ENCODE measurements at places on chromosomes 1 and 21. TPM values are rescaled to one million over a fixed set of nuclear protein-coding genes. Genes with fewer than 3 reads are reported as not detected.

DNA sequence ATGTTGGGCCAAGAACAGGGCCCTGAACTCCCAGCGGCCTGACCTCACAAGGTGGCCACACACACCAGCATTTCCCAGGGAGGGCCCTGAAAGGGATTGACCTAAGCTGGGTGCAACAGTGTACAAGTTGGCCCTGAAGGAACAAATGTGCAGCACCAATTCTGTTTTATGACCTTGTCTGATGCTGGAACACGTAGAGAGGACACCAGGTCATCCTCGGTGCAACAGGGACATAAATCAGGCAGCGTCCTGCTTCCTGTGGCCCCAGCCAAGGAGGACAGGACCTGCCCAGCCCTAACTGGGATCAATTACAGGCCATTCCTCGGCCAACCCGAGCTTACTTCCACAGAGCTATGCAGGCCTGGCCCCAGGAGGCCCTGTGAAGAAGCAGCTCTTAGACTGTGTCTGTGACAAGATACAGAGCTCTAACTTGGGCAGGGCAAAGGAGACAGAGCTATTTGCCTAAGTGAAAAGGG is 12.8 kb upstream of the PHC2 start:
- no peak for DNase-seq

The C1orf232 gene
- not detected for polyA plus RNA-seq

DNA sequence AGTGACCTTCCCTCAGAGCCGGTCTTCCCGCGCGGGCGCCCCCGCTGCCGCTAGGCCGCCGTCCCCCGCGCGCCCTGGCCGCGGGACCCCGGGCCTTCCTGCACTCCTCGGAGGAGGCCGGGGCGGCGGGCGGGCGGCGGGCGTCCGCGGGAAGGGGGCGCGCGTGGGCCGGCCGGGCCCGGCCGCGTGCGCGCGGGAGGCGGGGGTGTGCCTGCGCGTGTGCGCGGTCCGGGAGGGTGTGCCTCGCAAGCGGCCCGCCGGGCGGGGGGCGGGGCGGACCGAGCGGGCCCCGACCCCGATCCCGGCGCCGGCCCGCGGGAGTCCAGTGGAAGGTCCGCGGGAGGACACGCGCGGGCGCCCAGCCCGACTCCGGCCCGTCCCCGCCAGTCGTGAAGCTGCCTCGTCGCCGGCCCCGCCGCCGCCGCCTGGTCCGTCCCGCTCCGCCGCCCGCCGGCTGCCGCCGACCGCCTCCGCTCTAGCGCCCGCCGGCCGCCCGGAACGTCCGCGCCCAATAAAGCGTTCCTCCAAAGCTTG is 438 bp downstream of the MRPS6 start:
- peak; percentile 25 for DNase-seq

The SPRR1B gene
- polyA plus RNA-seq: not detected

GRCh38 chr1:32266921-32267591 is 16.0 kb downstream of the LCK start:
- DNase-seq: no peak

The CA6 gene
- not detected for polyA plus RNA-seq

The OR2T2 gene
- polyA plus RNA-seq: not detected

GRCh38 chr1:243494741-243495431 is 239.0 kb downstream of the SDCCAG8 start:
- no peak for DNase-seq

The BNIPL gene
- polyA plus RNA-seq: 1.1 TPM

DNA sequence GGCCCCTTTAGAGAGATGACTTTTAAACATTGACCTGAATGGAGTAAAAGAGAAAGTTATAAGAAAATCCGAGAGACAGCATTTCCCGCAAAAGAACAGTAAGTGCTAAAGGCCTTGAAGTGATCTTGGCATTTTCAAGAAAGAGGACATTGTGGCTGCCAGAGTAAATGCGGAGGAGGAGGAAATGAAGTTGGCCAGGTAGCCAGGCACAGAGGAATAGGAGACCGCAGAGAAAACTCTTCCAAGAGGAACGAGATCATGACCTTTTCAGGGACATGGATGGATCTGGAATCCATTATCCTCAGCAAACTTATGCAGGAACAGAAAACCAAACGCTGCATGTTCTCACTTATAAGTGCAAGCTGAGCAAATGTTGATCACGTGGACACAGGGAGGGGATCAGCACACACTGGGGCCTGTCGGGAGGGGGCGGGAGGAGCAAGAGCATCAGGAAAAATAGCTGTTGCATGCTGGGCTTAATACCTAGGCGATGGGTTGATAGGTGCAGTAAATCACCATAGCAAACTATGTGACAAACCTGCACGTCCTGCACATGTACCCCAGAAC is 49.7 kb downstream of the EEIG2 start:
- DNase-seq: peak; percentile 45

DNA sequence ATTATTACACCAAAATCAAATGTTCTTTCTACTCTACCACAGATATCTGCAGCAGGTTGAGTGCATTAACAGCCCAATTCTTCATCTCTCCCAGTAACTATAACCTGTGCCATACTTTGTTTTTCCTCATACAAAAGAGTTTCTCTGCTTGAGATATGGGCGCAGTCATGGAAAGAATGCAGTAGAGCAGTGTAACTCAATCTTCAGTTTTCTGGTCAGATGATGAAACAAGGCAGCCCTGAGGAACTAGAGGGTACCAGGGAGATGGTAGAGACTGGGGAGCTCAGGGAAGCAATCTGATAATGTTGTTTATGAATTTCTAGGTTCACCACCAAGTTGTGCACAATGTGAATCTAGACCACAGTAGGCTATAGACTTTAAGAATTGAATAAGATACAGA is 39.6 kb downstream of the ASPM start:
- no peak for DNase-seq

- no peak for DNase-seq
Observed at GRCh38 chr21:17146426-17146825, 366.4 kb upstream of the CXADR start.

The CFHR2 gene
- polyA plus RNA-seq: not detected

The SPATA45 gene
- 0.33 TPM for polyA plus RNA-seq

DNA sequence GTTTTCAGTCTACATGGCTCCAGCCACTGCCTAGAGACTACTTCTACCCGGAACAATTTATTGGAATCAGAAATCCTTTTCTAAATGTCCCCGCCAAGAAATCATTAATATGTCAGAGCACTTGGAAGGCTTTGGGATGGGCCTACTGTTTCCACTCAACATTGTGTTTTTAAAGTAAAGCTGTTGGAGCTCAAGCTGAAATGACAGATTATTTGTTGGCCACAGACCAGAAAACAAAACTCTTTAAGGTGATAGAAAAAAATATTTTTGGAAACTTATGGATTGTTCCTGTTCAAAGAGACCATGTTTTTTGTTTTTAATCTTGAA is 496 bp downstream of the VPS45 start:
- DNase-seq: no peak

DNA sequence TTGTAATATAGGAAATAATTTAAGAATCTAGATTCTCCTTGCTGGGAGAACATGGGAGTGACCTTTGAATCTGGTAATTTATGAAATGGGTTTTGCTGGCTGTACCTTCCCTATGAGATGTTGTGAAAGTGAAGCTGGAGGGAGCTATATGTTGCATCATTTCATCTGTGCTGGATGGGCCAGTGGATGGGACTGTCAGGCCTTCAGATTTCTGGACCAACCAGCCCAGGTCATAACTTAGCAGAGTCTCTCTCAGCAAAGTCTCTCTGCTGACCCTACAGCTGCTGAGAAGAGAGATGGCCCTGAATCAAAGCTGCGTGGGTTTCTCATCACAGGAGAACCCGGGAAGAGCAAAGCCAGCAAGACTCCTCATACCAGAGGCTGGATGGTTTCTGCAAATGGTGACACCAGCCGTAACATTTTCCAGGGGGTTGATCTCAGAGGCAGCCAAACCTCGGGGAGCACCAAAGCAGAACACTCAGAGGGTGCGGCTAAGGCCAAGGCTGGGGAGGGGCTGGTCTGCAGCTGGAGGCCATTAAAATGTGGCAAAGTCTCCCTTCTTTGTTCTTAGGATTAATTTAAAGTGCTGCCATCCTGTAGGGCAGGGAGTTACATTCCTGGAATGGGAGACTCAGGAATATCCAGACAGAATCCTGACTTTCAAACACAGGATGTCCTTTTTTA is 18.2 kb upstream of the PTGFRN start:
- DNase-seq: no peak

GRCh38 chr1:225598847-225599246 is 54.1 kb downstream of the ENAH start:
- DNase-seq: no peak

- no peak for DNase-seq
Observed at GRCh38 chr1:40588586-40588985, 57.1 kb downstream of the ZNF684 start.

DNA sequence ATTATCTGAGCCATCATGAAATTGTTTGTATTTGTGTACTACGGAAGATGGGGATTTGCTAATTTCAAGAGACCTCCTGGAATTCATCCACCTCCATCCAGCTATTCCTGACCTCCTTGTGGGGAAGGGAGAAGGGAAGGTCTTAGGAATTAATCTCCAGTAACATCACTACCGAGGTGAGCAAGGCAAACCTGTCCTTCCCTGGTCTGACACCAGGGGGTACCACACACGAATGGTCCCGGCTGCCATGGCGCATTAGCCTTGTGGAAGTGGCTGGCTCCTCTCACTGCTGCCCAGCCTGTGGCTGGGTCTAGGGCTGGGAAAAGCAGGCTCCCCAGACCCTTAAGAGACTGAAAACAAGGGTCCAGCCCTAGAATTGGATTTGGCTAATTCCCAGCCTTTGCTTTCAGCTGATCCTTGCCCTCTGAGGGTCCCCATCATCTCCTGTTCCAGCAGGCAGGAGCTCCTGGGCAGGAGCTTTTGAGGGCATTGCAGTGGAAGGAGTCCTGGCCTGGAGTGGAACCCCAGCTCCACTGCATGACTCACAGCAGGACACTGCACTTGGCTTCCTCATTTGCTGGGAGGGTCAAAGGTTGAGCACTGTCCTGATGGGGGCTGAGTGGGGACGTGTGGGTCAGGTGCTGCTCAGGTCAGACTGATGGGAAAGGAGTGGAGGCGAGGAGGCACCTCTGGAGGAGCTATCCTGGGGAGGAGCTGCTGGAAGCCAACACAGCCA is 34.8 kb downstream of the RIMS3 start:
- peak; percentile 11 for DNase-seq

- no peak for DNase-seq
Observed at GRCh38 chr1:241457421-241457820, 62.1 kb downstream of the FH start.

The GBP5 gene
- 0.79 TPM for polyA plus RNA-seq

GRCh38 chr1:225657462-225657989 is 4.6 kb upstream of the ENAH start:
- DNase-seq: no peak

DNA sequence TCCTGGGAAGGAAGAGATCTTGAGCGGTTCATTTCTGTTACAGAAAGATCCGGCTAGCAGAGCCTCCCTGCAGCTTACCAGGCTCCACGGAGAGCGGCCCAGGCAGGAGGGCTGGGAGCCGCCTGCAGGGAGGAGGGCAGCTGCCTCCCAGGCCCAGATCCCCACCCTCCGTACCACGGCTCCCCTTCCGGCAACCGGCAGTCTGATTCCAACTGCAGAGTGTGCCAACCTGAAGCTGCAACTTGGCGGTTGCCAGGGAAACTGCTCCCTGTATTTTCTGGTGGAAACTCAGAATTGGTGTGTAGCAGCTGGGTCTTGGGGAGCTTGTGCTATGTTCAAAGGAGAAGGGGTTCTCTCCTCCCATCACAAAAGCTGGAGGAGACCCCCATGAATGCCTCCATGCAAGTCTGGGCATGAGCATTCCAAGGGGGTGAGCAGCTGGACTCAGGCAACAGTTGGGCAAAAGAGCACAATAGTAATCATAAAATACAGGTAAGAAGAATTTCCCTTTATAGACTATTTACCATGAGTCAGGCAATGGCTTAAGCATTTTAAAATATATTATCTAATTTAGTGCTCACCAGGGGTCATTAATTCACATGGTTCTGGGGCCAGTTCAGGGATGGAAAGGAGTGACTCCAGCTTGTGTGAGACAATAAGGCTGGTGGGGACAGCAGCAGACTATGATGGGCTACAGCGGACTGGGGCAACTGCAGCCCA is 46.1 kb upstream of the KAZN start:
- DNase-seq: no peak

- no peak for DNase-seq
Observed at GRCh38 chr1:202016022-202016810, 5.8 kb downstream of the ELF3 start.

- no peak for DNase-seq
Observed at GRCh38 chr1:240173836-240174235, 82.2 kb downstream of the FMN2 start.

DNA sequence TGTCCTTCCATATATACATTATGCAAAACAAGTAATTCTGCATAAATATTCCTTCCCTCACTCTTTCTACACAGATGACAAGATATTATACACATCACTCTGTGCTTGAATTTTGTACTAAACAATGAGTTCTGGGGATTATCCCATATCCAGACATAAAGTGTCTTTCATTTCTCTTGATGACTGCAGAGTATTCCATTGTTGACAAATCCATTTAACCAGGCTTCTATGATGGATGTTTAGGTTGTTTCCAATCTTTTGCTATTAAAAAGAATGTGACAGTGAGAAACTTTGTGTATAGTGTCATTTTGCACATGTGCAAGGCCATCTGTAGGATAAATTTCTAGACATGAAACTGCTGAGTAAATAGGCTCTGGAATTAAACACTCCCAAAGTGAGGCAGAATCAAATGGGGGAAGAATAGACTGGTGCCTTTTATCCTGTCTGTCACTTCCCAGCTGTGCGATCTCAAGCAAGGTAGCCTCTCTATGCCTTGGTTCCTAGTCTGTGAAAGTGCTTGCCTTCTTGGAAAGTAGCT is 29.9 kb upstream of the ATP2B4 start:
- DNase-seq: no peak

GRCh38 chr1:82225421-82226185 is 424.9 kb downstream of the ADGRL2 start:
- DNase-seq: no peak

The KPNA6 gene
- 23.1 TPM for polyA plus RNA-seq
